ENCODE measurements at places on chromosomes 4 and X.

- DNase-seq, result no peak
Measured at GRCh38 chr4:22488106-22488505, 27.8 kb downstream of the ADGRA3 start.

DNA sequence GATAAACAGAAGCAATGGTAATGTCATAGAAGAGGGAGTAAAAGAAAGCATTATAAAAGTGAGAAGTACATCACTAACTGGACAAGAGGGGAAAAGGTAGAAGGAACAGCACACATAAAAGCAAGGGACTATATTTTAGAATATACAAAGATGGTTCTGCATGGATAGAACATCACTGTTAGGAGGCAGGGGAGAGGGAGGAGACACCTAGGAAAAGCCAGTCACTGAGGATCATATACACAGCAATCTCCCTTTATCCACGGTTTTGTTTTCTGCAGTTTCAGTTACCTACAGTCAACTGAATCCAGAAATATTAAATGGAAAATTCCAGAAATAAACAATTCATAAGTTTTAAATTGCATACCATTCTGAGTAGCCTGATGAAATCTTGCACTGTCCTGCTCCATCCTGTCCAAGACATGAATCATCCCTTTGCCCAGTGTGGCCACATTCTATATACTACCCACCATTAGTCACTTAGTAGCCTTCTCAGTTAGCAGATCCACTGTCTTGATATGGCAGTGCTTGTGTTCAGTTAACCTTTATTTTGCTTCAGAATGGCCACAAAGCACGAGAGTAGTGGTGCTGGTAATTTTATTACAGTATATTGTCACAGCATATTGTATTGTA, 74.2 kb downstream of the PPA2 start:
- DNase-seq, result no peak

DNA sequence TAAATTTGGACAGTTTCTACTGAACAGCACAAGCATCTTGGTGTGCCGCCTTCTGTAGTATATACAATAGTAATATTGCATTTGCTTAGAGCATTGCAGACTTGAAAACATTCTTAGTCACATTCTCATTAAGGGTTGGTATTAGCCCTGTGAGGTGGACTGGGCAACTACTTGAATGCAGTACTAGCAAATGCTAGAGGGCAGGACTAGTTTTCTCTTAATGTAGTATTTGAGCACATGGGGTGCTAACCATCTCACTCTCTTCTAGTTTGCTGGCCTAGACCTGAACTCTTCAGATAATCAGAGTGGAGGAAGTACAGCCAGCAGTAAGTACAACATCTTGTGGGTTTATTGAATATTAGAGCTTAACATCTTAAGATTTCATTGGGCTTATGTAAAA, 3.2 kb downstream of the DDX3X start:
- no peak for DNase-seq

- DNase-seq, result no peak
Measured at GRCh38 chr4:4332529-4332928, 42.5 kb downstream of the ZBTB49 start.

DNA sequence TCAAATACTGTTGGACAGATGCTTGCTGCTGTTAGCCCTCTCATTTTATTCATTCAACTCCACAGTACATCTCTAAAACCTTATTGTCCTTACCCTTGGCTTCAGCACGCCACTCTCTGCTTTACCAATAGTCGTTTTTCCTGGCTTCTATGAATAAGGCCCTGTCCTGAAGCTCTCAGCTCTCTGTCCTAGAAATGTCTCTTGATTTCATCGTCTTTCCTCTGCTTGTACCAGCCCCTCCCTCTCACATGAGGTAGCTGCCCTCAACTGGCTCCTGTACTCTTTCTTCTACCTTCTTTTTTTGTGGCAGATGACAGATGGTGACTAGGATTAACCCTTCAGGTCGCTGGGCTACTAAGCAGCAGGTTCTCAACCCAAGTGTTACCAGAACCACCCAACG, 11.4 kb downstream of the ADGRA3 start:
- no peak for DNase-seq

- DNase-seq, result no peak
Measured at GRCh38 chrX:148535639-148536038, 35.2 kb downstream of the AFF2 start.

DNA sequence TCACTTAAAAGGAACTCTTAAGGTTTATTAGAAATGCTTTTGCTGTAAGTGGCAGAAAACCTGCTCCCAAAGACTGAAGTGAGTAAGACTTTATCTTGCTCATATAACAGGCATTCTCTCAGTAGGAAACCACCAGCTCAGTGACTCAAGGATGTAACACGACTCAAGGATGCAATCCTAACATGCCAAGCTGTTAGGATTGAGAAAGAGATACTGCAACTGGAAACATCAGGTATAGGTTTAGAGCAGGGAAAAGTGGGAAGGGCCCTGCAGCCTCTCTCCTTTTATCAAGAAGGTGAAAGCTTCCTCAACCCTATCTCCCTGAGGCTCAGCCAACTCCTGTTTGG, 11.9 kb upstream of the SLC9A7 start:
- DNase-seq, result no peak

- no peak for DNase-seq
Measured at GRCh38 chr4:18914182-18914581, 892.6 kb upstream of the LCORL start.

All from activated CD4-positive, alpha-beta T cell treated with anti-CD3 and anti-CD28 coated beads, Interleukin-2, Interleukin-4, amounts not matched to agents 100 ng/mL and 50 ng/mL, durations not matched to agents 16 hours and 8 hours (primary cell).